ENCODE measurements at places on chromosomes 4 and X.

DNA sequence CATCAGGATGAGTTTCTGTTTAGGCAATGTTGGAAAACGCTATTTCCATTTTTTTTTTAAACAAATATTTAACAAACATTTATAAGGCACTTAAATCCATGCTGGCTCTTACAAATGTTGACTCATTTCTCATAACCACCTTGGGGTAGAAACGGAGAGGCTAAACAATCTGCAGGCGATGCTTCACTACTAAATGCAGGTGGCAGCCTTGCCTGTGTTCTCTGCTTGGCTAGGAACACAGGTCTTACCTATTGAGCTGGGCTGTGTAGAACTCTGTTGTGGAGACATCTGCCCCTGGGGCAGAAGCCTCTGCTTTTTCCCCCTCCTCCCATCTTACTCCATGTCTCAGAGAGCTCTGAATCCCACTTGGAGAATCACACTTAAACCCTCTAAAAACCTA lies 1.4 kb upstream of the CXCL1 start:
- DNase-seq, result no peak

DNA sequence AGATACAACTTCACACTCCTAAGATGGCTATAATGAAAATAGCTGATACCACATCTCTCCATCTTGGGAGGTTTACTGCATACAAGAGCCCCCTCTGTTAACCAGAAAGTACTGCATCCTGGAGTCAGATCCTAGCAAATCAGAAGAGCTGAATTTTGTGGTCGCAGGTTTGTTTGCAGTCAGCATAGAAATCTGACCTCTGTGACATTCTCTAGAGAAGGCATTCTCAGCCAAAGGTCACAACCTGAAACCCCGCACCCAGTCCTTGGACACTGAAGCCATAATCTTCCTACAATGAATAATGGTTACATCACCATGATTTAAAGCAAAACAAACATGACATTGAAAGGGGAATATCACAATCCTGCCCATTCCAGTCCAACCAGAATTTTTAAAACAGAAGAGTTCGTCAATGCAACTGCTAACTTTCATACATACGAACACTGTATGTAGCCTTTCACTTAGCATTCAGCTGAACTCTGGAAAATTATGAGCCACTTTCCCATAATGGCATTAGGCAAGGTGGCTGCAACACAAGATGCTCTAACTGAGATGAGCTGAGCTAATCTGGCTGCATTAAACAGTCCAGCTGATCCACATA lies 17.6 kb downstream of the HS6ST2 start:
- no peak for DNase-seq

- DNase-seq, result peak; percentile 73
Measured at GRCh38 chr4:152536545-152537182, 772 bp upstream of the FBXW7 start.

- peak; percentile 53 for DNase-seq
Measured at GRCh38 chr4:42371305-42372252, 25.7 kb upstream of the SHISA3 start.

DNA sequence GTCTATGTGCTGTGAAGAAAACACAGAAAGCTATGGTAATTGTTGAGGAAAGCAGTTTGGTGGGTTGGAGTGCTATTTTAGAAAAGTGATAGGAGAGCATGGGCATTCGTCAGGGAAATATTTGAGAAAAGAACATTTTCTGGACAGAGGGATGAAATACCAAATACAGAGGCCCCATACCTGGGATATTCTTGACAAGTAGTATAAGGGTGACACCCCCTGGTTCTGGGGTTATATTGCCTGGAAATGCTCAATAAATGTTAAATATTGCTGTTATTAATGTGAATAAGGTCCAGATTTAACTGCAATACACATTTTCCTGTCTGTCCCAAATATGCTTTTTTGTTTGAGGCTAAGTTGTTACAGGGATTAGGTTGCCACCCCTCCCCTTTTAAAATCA lies 42.9 kb downstream of the WWC2 start:
- DNase-seq, result no peak

DNA sequence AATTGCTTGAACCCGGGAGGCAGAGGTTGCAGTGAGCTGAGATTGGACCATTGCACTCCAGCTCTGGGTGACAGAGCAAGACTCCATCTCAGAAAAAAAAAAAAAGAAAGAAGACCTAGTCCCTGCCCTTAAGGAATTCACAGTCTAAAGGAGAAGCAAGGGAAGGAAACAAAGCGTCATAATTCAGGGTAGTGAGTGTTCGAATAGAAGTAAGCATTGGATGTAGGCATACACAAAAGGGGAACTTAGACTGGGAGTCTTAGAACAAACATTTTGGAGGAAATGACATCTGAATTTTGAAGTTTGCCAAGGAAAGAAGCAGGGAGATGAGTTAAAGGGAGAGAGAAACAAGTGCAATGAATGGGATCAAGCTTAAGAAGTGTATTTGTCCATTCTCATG lies 32.4 kb downstream of the PPM1K start:
- no peak for DNase-seq

GRCh38 chr4:41586675-41587225 lies 48.8 kb downstream of the LIMCH1 start:
- no peak for DNase-seq

DNA sequence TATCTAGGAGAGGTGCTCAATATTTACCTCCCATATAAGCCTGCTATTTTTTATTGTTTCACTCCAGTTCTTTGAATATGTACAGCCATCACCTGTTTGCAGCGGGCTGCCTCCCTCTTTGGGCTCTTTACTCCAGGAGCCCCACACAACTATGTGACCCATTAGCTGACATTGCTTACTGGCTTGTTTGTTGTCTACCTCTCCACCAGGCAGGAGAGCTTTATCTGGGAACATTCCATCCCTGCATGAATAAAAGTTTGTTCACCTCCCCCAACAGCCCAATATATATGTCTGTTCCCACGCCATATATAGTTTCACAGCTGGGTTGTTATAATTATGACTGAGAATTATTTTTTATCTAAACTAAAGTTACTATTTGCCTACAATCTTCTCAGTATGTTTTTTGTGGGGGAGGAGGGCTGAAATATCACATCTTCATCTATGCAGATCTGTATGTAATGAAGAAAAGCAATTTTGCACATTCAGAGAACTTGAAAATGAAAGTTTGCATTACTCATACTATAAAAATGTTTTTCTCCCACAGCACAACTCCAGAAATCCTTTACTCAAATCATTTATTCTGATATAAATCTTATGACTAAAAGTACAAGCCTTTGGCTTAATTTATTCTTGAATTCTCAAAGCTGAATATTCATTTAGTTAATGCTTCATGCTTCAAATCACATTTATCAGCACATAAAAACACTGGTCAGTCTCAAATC lies 61.2 kb upstream of the DAPP1 start:
- no peak for DNase-seq

DNA sequence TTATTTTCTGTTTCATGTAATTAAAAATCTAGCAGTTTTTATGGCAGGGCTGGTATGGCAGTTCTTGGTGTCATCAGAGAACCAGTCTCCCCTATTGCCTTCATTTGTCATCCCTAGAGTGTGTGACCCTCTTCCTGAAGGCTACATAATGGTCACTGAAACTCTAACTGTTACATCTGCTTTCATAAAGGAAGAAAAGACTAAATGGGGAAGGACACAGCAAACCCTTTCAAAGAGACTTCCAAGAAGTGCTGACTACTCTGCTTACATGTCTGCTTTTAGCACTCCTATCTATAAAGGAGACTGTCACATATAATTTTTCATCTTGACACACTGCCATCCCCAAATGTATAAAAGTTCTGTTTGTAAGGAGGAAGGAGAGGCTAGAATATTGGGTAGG lies 105.9 kb upstream of the DIAPH2 start:
- DNase-seq, result no peak

DNA sequence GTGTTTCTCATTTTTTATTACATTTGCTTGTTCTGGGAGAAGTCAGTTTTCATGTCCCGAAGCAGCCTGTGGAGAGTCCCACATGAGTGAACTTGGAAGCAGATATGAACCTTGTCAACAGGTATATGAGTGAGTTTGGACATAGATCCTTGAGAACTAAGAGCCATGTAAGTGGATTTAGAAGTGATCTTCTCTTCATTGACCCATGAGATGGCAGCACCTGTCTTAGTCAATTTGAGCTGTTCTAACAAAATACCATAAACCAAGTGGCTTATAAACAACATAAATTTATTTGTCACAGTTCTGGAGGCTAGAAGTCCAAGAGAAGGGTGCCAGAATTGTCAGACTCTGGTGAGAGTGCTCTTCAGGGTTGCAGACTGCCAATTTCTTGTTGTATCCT lies 1043.8 kb downstream of the ADGRL3 start:
- DNase-seq, result no peak

- peak; percentile 53 for DNase-seq
Measured at GRCh38 chr4:5460106-5460801, 248.1 kb downstream of the EVC2 start.

- DNase-seq, result no peak
Measured at GRCh38 chrX:17654116-17654515, 83.2 kb upstream of the SCML1 start.

DNA sequence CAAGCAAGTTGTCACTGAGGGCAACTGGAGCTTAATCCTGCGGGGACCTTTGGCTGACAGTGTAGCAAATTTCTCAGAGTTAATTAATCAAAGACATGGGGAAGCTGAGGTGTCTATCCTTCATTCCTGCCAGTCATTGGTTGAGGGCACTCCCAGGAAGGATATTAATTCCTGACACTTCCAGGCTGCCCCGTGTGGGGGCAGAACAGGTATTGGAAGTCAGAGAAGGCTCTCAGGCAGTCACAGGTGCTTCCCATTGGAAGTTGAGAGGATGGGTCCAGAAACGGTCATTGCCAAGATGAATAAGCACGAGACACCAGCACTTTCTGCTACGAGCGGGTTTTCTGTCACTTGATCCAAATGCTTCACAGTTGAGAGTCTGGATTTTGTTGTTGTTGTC lies 29.1 kb upstream of the CD38 start:
- DNase-seq, result no peak

GRCh38 chr4:138348055-138348454 lies 105.9 kb upstream of the SLC7A11 start:
- DNase-seq, result peak; percentile 55

- no peak for DNase-seq
Measured at GRCh38 chr4:158914218-158914617, 145.4 kb downstream of the FNIP2 start.

GRCh38 chrX:43682726-43683125 lies 26.6 kb downstream of the MAOA start:
- DNase-seq, result no peak

- no peak for DNase-seq
Measured at GRCh38 chr4:109207061-109207460, 95.4 kb downstream of the COL25A1 start.

GRCh38 chr4:52645300-52645699 lies 13.8 kb downstream of the USP46 start:
- no peak for DNase-seq

GRCh38 chr4:17630228-17630627 lies 15.8 kb downstream of the MED28 start:
- DNase-seq, result no peak

- DNase-seq, result no peak
Measured at GRCh38 chr4:16692961-16693506, 205.4 kb downstream of the LDB2 start.

- DNase-seq, result peak; percentile 64
Measured at GRCh38 chrX:123884809-123885408, 25.1 kb downstream of the XIAP start.
